ENCODE measurements at places on chromosomes 16 and 17.

DNA sequence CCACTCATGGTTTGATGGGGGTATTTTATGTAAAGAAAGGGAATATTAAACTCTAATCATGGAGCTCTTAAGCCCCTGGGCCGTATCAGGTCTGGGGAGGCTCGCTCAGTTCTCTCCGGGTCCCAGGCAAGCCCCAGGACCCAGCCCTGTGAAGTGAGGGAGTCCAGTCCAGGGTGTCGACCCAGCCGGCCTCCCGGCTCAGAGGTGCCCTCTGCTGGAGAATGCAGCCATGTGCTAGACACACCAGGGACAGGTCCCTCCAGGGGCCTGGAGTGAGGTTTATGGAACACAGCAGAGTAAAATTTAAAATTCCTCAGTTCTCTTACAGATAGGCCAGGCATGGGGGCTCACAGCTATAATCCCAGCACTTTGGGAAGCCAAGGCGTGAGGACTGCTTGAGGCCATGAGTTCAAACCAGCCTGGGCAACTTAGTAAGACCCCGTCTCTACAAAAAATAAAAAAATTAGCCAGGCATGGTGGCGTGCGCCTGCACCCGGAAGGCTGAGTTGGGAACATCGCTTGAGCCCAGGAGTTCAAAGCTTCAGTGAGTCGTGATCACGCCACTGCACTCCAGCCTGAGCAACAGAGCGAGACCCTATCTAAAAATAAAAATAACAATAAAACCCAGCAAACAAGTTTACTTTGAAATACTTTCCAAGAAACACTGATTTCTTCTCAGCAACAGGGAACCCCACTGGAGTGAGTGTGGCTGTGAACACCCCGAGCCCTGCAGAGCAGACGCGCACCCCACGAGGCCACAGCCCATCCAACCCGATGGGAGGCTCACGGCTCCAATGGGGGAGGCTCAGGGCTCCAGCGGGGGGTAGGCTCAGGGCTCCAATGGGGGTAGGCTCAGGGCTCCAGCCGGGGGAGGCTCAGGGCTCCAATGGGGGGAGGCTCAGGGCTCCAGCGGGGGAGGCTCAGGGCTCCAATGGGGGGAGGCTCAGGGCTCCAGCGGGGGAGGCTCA lies 72.2 kb downstream of the ZNF778 start:
- DNase-seq, result peak; percentile 68

DNA sequence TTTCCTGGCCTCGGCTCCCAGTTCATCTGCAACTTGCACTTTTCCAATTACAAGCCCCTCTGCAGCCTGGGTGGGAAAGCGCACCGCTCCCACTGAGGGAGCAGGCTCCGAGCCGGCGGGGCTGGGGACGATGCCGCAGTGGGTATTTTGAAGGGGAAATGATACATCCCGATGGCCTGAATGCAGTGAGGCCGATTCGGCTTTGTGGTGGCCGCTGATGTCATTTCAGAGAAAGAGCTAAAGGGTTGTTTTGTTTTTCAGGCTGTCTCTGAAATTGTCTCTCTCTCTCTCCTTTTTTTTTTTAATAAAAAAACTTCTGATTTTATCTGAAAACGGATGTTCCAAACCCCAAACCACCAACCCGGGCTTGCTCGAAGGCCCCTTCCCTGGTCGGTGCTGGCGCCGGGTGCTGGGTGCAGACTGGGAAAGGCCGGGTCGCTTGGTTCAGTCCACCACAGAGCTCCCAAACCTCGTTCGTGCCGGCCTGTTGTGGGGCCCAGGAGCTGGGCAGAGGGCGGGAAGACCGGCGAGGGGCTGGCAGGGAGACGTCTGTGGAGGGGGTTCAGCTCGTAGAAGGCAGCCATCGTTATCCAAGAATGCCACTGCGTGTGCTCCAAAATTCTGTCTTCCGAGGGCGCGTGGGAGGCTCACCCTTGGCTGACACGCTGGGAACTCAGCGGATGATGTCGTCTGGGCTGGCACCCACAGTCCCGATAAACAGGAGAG lies 102.8 kb downstream of the FOXL1 start:
- no peak for DNase-seq

DNA sequence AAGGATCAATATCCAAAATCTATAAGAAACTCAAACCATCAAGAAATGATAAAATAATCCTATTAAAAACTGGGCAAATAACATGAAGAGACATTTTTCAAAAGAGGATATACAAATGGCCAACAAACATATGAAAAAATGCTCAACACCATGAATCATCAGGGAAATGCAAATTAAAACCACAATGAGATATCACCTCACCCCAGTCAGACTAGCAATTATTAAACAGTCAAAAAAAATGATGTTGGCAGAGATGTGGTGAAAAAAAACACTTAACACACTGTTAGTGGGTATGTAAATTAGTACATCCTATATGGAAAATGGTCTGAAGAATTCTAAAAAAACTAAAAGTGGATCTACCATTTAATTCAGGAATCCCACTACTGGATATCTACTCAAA lies 379.0 kb upstream of the SOX9 start:
- peak; percentile 45 for DNase-seq

DNA sequence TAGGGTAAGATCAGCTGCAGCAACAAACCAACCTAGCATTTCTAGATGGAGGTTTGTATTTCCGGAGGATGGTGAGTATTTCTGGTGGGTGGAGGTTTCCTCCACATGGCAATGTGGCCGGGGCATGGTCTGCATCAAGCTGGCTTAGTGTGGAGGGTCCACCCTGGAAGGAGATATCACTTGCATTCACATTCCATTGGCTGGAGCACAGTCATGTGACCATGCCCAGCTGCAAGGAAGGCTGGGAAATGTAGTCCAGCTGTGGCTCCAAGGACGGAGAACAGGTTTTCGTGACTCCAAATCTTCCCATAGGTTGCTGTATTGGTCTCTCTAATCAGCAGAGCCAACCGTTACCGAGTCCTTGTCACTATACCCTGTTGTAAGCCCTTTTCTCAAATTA lies 68.7 kb downstream of the RAI1 start:
- DNase-seq, result no peak

GRCh38 chr16:27634779-27635178 lies 84.8 kb downstream of the KATNIP start:
- no peak for DNase-seq

DNA sequence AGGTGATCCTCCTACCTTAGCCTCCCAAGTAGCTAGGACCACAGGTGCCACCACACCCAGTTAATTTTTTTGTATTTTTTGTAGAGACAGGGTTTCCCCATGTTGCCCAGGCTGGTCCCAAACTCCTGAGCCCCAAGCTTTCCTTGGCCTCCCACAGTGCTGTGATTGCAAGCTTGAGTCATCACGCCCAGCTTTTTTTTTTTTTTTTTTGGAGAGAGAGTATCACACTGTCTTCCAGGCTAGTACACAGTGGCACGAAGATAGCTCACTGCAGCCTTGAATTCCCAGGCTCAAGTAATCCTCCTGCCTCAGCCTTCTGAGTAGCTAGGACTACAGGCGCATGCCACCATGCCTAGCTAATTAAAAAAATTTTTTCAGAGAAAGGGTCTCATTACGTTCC lies 27.2 kb downstream of the HEATR9 start:
- peak; percentile 9 for DNase-seq

GRCh38 chr17:41651625-41652460 lies 27.5 kb upstream of the KRT17 start:
- DNase-seq, result no peak

DNA sequence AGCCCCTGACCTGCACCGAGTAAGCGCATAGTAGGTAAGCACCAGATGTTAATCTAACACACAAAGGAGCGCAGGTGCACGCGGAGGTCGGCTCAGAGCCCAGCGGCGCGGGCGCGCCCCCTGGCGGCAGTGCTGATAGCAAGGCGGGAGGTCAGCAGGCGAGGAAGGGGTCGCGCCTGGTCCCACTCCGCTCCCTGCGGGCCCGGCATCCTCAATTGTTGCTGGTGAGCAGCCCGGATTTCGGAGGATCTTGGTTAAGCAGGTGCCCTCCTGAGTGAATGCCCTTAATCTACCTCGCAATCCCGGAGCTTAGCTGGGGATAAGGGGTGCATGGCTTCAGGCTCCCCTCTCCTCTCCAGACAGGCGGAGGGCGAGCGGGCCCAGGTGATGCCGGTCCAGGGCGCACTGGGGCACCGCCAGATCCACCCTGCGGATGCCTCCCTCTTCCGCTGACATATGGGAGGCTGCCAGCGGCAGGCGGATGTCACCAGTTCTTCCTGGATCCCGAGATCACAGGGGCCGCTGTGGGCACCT lies 4.0 kb upstream of the WNT3 start:
- DNase-seq, result peak; percentile 18

- DNase-seq, result no peak
Measured at GRCh38 chr17:83132251-83133081, 53.1 kb downstream of the METRNL start.

DNA sequence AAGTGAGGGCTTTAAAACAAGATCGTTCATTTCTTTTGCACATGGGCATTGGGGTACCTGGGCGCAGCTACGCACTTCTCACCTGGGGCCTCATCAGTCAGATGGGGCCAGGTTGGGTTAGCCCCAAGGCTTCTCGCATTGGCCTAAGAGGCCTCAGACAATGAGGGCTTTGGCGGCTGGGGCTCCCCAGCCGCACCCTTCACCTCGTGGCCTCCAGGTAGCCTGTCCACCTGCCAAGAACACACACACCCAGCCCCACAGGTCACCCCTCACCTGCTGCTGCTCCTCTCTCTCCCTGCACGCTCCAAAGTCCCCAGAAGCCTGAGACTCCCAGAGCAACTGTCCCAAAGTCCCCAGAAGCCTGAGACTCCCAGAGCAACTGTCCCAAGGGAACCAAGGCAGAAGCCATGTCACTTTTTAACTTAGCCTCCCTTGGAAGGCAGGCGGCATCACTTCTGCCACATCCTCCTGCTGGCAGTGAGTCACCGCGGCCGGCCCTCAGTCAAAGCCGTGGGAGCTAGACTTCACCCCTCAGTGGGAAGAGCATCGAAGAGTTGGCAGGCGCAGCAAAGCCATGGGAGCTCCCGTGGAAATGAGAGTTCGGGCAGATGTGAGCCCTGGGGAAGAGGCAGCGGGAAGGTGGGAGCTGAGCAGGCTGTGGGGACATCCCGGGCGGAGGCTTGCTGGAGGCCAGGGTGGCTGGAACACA lies 78.9 kb upstream of the PLCG2 start:
- DNase-seq, result peak; percentile 24

- DNase-seq, result no peak
Measured at GRCh38 chr16:86459266-86459665, 51.1 kb upstream of the FOXF1 start.

GRCh38 chr17:29726715-29727252 lies 104.1 kb upstream of the CORO6 start:
- DNase-seq, result peak; percentile 67

- peak; percentile 77 for DNase-seq
Measured at GRCh38 chr17:9875441-9875840, 29.6 kb downstream of the RCVRN start.

DNA sequence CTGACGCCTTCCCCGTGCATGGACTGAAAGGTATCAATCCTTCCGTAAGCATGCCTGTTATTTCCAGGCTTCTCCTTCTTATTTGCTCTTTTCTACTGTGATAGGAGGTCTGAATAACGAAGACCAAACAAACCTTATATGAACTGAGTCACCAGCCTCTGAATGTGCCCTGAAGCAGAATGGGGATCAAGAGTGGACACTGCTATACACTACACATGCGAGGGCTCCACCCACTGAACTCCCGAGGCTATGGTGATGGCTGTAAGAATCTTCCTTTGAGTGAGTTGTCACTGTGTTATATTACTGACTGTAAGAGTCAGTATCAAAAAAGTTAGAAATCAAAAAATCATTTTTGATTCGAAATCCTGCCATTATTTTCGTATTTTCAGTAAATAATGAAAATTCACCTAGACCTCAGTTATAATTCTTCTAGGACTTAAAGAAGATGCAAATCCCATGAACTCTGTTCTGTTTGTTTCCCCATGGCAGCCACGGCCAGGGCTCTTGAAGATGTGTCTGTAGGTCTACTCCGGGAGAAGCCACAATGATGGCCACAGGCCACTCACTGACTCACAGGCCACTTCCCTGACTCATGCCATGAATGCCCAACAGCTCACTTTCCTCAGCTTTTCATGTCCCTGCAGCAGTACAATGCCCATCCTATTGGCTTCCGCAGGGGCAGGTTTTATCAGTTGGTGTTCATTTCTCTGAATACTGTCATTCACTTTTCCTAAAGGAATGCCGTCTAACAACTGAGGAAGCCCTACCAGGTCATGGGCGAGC lies 54.7 kb downstream of the ZZEF1 start:
- peak; percentile 22 for DNase-seq

DNA sequence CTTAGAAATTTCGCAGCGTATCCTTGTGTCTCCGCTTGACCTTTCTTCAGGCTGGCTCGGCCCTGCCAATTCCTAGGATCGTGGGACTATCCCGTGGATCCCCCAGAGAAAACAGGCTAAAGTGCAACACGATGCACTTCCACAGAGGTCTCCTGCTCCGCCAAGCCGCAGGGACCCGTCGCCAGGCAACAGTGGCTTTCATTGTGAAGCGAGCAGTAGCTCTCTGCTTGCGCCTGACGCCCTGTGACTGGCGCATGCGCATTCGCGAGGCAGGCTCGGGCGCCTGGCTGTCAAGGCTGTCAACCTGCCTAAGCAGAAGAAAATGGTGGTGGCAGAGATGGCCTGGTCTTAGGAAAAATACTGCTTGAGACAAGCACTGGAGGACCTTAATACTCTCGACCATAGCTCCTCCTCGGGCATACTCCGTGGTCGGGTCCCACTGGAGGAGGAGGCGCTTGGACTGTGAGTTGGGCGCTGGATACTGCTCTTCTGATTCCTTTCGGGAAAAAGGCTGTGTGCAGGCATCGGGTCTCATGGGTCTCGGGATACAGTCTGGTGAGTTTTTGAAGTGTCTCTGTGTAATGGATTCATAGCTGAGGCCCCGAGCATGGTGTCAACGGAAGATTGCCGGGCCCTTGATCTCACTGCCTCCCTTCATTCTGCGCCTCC lies 2336.1 kb downstream of the TP53TG3F start:
- no peak for DNase-seq

DNA sequence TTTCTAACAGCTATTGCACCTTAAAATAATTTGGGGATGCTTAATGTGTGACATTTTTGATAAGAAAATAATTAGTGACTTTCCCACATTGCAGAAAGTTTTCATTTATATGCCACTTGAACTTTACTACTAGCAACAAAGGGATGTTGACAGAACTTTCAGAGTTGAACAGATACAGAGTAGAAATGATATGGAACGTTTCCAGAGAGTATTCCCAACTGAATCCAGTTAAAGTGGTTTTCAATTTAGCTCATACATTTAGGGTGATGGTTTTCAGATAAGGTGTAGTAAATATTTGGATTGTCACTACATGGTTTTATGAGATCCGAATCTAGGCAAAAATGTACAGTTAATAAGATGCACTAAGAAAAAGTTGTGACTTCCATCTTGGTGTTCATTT lies 17.3 kb downstream of the MAP2K4 start:
- DNase-seq, result no peak

GRCh38 chr16:27220991-27221390 lies 17.7 kb downstream of the KDM8 start:
- DNase-seq, result no peak

DNA sequence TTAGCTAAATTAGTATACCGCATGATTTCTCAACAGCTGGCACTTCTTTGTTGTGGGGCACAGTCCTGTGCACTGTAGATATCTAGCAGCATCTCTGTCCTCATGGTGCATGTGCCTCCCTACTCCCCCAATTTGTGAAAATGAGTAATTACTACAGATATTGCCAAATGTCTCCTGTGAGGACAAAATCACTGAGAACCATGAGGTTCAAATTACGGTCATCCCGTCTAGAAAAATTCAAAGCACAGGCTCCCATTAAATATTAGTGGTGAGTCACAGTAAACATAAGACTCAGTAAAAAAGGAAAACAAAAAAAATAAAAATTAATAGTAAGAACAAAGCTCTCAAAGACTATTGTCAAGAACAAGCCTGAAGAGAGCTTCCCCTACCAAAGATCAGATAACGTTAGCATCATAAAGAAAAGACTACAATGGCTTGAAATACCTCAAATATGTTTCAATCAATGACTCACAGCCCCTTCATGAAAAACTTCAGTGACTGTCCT lies 57.8 kb downstream of the STH start:
- peak; percentile 19 for DNase-seq
